SK-N-SH (cell line): ENCODE measurements at places on chromosomes 6 and 20.

- DNase-seq = no peak
These were observed 154.5 kb upstream of the SHLD1 start for GRCh38 chr20:5595744-5596143.

- DNase-seq = no peak
These were observed 654.7 kb upstream of the FLRT3 start for GRCh38 chr20:14992153-14992552.

GRCh38 chr6:167841981-167842380 is 15.3 kb downstream of the AFDN start:
- DNase-seq = no peak

DNA sequence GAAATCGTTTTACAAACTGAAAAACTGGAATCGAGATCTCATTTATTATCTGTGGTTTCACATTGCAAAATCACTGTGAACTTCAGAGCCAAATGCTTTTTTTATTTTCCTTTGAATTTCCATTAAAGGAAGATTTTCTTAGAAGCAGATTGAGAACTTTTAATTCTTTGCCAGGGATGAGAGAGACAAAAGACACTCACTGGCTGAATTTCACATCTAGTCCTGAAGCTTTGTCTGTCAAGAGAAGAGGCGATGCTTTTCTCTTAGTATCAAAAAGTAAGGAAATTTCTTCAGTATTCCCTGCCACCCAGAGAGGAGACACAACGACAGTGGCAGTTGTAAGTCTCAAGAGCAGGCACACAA is 141.8 kb downstream of the TMEM200A start:
- DNase-seq = no peak

DNA sequence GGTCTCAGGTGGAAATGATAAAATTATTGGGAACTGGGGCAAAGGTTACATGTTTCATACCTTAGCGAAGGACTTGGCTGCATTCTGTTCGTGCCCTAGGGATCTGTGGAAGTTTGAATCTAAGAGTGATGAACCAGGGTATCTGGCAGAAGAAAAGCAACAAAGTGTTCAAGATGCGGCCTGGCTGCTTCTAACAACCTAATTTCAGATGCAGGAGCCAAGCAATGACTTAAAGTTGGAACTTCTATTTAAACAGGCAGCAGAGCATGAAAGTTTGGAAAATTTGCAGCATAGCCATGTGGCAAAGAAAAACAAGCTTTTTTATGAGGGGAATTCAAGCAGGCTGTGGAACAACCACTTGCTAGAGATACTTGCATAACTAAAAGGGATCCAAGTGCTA is 73.5 kb downstream of the CD24 start:
- no peak for DNase-seq

- DNase-seq = no peak
These were observed 24.5 kb upstream of the CARMIL1 start for GRCh38 chr6:25254671-25255070.

- no peak for DNase-seq
These were observed 26.2 kb downstream of the TNXB start for GRCh38 chr6:32082935-32083334.

GRCh38 chr6:160260367-160260766 is 1.7 kb upstream of the SLC22A2 start:
- DNase-seq = no peak

GRCh38 chr20:32191422-32191821 is 16.1 kb downstream of the PLAGL2 start:
- DNase-seq = no peak

- no peak for DNase-seq
These were observed 99.2 kb upstream of the RPS6KA2 start for GRCh38 chr6:166726201-166726600.

DNA sequence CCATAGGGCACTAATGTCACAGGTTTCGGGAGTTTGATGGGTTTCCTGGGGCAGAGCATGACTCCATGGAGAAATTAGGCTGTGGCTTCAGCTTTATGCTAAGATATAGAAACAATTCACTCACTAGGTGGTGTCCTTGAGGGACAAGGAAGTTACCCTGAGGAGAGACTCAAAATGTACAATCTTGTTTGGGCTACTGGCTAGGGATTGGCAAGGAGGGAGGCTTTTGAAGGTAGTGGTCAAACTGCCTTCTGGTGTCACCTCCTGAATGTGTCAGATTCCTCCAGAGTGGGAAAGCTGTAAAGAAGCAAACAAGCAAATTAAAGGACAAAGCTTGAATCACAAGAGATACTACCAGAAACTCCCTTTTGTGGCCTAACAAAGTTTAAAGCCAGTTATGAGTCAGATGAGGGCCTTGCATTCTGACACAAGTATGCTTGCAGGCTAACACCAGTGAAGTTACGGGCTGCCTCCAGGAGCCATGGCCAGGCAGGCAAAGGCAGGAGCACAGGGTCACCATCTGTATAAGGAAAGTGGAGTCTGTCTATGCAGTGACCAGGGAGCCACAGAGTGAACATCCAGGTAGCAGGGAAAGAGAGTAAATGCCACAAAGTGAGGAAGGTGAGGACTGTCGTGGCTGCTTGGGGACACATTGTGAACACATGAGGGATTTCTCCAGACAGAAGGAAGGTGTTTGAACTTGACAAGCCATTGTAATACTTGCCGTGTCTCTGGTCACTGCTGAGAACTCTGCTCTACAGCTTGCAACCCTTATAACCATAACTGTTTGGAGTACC is 107.7 kb upstream of the DTNBP1 start:
- no peak for DNase-seq

DNA sequence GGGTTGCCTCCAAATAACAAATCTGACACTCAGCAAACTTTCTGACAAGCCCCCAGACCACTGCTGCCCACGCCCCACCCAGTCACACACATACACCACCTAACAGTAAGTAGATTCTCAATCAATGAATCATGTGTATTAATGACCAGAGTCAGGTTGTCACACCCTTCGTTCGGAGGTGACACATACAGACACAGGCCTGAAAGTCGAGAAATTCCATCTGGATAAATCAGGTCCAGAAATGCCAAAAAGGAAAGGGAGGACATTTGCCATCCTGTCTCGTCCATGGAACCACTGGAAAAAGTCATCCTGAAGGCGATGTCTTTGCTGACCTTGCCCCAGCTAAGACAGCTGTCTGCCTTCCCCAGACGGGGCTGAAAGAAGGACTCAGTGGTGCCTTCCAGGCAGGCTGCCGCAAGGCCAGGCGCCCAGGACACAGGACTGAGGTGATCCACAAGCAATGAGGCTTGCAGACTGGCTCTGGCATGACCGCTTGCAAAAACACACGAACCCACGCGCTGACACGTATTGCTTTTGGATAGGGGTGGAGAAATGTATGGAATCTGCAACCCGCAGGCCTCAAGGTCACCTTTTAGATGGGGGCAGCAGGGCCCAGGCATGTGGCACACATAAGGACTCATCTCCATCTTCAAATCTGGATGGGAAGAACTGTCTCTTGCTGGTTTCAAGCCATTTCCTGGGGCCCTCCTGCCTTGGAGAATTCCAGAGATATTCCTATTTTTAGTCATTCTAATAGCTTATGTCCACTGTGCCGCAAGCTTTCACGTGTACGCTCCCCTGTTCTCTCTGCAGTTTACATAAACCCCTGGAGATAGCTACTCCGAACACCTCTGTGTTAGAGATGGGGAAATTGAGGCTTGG is 9.0 kb downstream of the NFATC2 start:
- DNase-seq = no peak

GRCh38 chr6:19928461-19928860 is 91.3 kb downstream of the ID4 start:
- no peak for DNase-seq

GRCh38 chr6:108897371-108897770 is 49.1 kb downstream of the ARMC2 start:
- no peak for DNase-seq

GRCh38 chr6:47262231-47262630 is 47.5 kb downstream of the TNFRSF21 start:
- DNase-seq = no peak

- no peak for DNase-seq
These were observed 173.9 kb upstream of the PMEPA1 start for GRCh38 chr20:57883761-57884160.

GRCh38 chr6:51057296-51057695 is 238.6 kb downstream of the TFAP2B start:
- DNase-seq = no peak

DNA sequence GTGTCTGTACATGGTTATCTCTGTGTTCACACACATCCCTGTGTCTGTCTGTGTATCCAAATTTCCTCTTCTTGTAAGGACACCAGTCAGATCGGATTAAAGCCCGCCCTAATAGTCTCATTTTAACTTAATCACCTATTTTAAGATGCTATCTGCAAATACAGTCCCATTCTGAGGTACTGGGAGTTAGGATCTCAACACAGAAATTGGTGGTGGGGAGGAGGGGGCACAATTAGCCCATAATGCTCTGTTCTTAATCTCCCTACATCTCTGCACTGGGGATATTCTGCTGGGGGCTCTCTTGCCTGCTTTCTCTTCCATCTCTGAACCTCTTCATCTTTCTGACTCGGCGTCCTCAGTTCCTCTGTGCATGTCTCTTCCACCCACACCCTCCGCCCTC is 320.7 kb downstream of the CDC5L start:
- DNase-seq = peak; percentile 38

- DNase-seq = no peak
These were observed 390.8 kb downstream of the GJA1 start for GRCh38 chr6:121826156-121826810.

DNA sequence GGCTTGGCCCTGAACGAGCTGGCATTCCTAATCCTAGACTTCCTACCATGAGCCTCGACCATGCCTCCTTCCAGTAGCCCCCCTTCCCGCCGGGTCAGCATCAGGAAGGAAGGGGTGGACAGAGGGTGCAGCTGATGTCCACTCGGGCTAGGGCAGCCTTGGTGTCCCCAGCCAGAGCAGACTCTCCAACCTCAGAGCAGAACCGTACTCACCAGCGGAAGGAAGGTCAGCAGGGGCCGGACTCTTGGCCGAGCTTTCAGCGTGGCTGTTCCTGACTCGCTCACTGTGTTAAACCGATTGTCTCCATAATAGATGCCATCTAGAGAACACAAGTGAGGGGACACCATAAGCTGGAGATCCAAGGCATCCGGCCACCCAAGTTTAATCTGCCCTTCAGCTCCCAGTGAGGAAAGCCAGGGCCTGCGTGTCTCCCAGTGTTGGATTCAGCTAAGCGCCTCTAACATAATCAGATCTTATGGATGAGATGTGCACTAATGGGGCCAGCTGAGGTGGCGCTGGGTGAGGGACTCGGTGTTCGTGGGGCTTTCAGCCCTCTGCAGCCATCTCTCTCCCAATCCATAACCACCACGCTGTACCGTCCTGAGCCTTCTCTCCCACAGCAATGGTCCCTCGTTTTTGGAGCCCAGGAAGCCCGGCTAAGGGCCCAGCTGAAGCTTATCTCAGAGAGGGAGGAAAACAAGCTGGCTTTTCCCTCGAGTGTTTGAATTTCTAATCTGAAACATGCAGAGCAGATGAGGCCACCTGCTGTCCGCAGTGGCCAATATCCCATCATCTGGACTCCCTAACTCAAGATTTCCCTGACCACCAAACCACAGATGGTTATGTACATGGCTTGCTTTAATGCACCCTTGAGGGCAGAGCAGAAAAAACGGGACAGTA is 13.7 kb downstream of the C6orf132 start:
- no peak for DNase-seq

- DNase-seq = peak; percentile 73
These were observed 1.4 kb downstream of the NNAT start for GRCh38 chr20:37522260-37523011.

DNA sequence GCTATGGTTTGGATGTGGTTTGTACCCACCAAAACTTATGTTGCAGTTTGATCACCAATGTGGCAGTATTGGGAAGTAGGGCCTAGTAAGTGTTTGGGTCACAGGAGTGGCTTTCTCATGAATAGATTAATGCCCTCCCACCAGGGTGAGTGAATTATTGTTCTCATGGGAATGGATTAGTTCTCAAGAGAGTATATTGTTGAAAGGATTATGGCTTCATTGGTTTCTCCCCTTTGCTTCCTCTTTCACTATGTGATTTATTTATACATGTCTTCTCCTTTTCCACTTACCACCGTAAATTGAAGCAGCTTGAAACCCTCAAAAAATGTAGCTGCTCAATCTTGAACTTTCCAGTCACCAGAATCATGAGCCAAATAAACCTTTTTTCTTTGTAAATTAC is 10.8 kb downstream of the UFL1 start:
- DNase-seq = no peak

DNA sequence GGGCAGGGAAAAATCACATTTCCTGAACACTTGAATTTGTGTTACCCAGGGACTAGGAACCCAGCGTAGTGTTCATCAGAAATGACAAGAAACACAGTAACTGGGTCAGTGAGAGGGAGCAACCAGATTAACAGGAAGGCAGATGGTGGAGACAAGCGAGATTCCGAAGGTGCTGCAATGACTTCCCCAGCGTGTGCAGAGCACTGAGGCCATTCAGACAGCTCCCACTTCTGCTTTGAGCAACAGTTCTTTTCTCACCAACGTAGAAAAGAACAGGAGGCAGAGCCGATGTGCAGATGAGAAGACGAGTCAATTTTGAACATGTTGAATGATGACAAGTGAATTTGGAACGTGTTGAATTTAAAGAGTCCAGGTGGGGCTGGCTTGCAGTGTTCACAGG is 63.1 kb upstream of the IFNGR1 start:
- DNase-seq = no peak

DNA sequence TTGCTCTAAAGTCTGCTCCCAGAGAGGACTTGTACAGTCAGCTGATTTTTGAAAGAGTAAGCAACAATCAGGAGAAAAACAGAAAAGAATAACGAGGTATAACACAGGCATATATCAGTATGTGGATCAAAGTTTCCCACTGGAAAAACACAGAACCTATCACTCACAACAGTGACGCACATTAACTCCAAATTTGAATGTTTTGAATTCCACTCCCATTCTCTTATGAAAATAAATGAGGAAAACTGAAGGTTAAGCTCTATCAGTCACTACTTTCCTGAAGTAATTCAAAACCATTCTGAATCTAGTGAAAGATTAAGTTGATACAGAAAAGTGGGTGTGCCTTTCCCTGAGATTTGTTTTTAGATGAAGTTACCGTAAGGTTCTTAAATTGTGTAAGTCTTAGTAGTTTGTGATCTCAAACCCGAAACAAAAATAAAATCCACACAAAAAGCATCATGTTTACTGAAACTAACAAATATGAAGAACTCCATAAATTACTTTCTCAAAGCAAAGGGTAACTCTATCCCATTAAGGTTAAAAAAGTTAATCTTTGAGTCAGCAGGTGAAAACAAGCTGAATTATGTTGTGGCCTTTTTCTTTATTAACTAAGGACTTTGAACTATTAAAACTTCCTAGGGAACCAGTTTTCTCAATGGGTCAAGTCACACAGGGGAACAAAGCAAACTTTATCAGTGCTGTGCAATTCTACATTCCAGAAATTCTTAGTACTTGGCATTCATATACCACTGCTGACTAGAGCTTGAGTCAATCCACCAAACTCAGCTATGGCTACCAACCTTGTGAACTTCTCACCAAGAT is 115.7 kb downstream of the OGFRL1 start:
- no peak for DNase-seq

GRCh38 chr6:21791581-21791980 is 198.0 kb downstream of the SOX4 start:
- DNase-seq = no peak

DNA sequence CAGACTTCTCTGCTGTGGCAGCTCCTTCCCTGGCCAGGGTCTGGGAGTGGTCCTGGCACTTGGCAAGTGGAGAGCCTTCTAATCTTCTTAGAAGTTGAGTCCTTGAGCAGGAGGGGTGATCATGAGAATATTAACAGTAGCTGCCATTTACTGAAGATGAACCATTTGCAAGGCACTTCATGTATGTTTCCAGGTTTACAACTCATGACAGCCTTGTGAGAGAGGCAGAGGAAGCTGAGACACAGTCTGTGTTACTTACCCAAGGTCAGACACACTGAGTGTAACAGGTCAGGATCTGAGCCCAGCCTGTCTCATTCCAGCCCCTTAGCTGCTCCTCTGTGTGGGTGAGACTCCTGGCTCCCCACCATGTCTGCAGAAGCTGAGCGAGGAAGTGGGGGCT is 45.5 kb upstream of the SRF start:
- DNase-seq = no peak
